ENCODE measurements at places on chromosomes 12 and 14.

GRCh38 chr14:102487204-102487577 lies 22.4 kb downstream of the ANKRD9 start:
- no peak for DNase-seq

DNA sequence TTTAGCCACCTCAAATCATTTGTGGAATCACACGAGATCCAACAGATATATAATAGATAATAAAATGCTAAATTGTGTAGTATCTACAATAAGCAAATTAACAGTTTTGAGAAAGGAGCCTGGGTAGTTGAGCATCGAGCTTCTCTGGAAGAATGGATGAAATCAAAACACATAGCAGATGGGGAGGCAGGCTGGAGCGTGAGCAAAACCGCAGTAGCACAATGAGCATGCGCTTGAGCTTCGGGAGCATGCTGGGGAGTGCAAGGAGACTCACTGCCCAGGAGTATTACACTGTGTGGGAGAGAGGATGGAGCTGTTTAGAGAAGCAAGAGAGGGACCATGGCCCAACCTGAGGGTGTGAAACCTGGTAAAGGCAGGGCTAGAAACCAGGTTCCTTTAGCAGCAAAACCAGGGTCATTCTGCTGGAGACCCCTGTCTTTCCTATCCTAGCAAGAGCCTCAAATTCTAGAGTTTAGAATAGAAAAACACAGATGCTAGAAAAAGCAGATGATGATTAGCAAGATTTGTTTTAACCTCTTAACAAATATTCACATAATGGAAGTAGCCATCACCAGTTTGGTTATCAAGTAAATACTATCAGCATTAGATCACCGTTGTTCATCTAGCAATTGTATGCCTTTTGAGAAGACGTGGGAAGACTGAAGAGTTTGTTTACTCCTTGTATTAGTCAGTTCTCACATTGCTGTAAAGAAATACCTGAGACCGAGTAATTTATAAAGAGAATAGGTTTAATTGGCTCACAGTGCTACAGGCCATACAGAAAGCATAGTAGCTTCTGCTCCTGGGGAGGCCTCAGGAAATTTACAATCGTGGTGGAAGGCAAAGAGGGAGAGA lies 484.8 kb downstream of the EGLN3 start:
- no peak for DNase-seq

DNA sequence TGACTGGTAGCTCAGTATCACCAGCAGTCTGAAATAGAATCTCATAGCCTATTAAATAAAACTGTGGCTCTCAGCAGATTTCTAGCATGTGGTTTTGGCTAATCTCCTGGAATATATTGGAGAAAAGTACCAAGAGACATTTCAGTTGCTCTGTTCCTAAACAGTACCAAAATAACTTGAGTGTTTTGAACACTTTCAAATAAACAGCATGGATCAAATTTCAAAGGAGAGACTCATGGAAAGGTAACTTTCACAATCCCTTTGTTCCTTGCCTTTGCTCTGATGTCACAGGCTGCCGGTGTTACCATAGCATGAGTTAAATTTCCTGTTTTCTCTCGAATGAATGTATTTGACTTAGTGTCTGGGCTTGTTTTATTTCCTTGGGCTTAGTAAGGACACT lies 3.4 kb downstream of the ARG2 start:
- DNase-seq, result no peak

DNA sequence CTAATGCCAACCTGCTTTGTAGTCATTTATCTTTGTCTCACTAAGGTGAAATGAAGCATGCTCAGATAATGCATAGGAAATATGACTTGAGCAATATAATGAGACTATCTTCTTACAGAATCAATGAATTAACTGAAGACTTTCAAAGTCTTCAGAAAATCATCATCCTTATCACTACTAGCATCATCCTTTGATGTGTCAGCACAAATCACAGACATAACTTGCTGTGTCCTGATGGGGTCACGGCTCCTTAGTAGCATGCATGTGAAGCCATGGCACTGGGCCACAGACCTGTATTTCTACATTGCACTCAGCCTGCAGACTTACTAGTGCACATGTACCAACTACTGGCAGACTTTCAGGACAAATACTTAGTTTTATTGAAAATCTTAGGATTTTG lies 18.9 kb downstream of the TMEM260 start:
- no peak for DNase-seq

DNA sequence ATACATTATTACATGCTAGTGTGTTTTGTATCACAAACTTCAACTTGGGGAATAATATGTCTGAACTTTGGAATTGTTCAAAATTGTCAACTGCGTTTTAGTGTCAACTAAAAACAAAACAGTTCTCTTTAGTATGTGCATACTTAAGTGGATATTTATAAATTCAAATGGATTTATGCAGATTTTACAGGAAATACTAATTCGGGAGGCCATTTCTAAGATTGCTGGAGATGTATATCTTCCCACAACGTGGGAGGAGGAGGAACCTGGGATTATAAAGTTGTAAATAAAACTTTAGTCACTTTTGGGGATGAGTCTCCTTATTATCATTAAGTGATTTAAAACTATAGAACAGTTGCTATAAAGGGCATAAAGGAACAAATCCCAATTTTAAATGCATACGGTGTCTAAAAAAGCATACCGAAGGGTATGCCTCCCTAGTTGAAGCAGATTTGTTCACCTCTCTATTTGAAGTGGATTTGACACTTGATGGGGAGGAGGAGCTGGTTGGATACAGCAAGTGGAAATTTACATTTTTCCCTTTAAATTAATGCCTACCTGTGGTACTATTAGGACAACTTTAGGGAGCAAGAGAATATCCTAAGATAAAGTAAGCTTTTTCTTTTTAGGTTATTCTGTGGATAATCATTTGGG lies 2.7 kb downstream of the PDE3A start:
- no peak for DNase-seq

DNA sequence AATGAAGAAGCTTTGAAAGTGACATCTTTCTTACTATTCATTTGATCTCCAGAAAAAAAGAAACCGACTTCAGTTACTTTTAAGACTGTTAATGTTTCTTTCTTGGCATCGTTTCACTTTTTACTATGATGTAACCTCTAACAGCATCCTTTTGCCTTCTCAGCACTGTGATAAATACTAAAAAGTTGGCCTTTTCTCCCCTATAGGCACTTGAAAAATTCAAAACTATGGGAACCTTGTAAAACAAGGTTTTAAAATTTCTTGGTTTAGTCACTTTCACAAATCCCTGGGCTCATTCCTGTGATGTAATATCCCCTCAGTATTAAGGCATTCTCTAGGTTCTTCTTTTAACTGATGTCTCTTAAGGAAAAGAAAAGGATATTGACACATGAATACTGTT lies 281.8 kb downstream of the EGLN3 start:
- no peak for DNase-seq

GRCh38 chr14:71478542-71478941 lies 453.7 kb upstream of the RGS6 start:
- DNase-seq, result no peak

GRCh38 chr14:65348137-65348536 lies 64.4 kb upstream of the FUT8 start:
- no peak for DNase-seq

GRCh38 chr12:27635349-27635972 lies 60.8 kb upstream of the REP15 start:
- no peak for DNase-seq

DNA sequence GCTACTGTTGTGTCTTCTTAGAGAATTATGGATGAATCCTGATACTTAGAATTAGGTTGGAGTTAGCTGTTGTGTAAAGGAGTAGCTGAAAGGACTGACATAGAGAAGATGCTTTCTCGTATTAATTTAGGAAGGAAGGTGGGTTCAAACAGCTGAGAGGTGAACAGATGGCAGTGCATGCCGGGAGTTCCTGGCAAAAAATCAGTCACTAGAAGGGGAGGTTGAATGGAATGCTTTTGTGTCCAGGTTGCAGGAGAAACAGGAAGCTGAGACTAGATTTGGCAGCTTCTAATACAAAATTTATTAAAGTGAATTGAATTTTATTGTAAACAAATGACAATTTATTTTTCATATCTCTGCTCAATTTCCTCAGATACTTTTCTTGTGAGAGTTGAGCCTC lies 70.8 kb downstream of the BTG1 start:
- DNase-seq, result no peak

GRCh38 chr14:70905301-70905700 lies 2.0 kb upstream of the PCNX1 start:
- no peak for DNase-seq

GRCh38 chr12:38328306-38328895 lies 11.8 kb downstream of the ALG10B start:
- no peak for DNase-seq

- DNase-seq, result no peak
Measured at GRCh38 chr14:105153331-105153731, 15.2 kb downstream of the JAG2 start.

GRCh38 chr12:41325336-41325735 lies 137.2 kb downstream of the PDZRN4 start:
- no peak for DNase-seq

- DNase-seq, result no peak
Measured at GRCh38 chr12:80226576-80226975, 127.2 kb downstream of the OTOGL start.

DNA sequence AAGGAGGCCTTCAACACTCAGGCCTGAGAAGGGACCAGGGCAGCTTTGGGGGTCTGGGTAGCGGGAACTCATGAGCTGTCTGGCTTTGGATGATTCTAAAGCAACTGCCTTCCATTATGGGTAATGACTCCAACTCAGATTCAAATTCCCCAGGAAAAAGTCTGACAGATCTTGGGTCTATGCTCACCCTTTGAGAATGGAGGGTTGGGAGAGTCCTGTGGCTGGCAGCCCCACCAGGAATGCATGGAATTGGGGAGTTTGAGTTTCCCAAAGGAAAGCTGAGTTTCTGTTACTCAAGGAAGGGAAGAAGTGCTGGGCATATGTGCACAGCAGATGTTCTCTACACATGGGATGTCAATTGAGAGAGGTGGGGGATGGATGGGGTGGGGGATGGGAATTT lies 22.4 kb upstream of the LTBP2 start:
- DNase-seq, result no peak

- no peak for DNase-seq
Measured at GRCh38 chr12:32902287-32902997, 5.9 kb upstream of the PKP2 start.

GRCh38 chr12:85057370-85057963 lies 21.3 kb downstream of the LRRIQ1 start:
- no peak for DNase-seq

DNA sequence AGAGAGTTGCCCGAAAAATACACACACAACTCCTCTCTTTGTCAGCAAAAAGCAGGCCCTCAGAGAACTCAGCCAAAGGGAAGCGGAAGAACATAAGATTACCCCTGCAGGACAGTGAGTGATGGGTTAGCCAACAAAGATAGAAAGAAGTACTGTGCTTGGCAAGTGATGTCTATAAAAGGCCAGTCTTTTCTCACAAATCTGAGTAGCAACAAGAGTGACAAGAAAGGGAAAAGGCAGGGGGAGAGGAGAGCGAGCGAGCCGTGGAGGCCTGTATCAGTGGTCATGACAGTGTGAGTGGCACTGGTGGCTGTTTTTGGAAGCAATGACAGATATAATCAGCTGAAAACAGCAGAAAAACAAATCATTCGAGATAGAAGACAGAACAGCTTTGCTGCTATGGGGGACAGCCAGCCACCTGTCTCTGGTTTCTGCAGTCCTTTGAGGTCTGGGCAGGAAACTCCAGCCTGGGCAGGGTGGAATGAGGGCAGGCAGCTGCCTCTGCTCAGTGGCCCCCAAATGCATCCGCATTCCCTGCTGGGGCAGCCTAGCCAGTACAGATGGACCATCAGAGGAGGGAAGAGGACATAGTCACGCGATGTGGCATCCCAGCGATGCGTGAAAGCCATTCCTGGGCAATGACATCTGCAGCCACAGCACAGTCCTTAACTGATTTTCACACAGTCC lies 74.7 kb downstream of the TRIM9 start:
- DNase-seq, result no peak

DNA sequence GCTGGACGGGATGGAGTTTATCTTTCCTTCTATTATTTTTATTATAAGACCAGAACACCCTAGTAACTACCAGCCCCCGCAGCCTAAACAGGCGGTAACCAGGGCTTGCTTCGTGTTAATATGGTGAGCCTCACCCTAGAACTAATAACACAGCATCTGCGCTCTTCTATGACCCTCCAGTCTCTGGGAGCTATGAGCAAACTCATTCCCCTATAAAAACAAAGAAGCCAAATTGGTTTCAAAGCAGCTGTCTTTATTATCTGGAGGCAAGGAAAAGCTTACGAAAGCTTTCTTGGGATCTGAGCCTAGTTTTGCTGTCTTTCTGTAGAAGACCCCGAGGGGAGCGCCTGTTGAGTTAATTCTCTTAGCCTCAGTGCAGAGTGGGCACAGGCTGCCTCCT lies 85.0 kb downstream of the TBX5 start:
- no peak for DNase-seq

DNA sequence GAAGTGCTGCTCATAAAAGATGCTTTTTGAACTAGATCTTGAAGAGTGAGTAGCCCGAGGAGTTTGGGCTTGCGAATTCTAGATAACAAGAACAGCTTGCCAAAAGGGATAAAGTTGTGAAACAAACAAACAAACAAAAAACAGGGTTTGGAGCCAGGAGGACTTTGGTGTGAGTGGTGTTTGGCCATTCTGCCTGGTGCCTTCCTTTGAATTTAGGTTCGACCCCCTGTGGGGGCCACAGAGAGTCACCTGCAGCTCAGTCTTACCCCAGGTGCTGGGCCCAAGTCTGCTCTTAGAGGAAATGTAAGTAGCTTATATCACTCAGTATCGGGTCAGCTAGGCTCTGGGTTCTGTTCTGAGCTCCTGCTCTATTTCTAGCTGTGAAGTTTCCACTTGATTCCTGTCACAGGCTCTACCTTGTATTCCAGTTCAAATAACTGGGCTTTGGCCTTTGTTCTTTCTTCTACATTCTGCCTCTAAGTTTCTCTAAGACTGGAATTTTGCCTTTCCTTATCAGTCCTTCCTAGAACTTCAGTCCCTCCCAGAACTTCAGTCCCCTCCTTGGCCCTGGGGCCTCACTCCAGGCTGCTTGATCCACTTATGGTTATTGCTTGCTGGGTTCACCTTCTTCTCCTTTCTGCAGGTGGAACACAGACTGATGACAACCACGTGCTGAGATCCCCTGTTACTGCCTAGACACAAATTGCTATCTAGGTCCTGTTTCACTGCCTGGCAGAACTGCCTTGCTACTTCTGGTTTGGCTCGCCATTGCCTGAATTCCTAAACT lies 20.5 kb upstream of the DUSP6 start:
- no peak for DNase-seq

Measured in activated B cell treated with CpG ODN at 0.5 μM for 24 hours (primary cell).